T-helper 9 cell (primary cell): ENCODE measurements at places on chromosomes 6 and 20.

DNA sequence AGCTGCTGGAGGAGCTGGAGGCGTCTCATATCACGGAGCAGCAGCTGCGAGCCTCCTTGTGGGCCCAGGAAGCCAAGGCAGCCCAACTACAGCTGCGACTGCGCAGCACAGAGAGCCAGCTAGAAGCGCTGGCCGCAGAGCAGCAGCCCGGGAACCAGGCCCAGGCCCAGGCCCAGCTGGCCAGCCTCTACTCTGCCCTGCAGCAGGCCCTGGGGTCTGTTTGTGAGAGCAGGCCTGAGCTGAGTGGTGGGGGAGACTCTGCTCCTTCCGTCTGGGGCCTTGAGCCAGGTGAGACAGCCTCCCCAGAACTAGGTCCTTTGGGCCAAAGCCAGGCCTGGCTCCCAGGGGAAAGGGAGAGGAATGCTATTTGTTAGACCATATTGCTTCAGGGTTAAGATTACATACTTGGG lies 31.7 kb downstream of the C20orf173 start:
- DNase-seq, result no peak

GRCh38 chr6:89921197-89921596 lies 26.9 kb downstream of the GJA10 start:
- DNase-seq, result no peak

DNA sequence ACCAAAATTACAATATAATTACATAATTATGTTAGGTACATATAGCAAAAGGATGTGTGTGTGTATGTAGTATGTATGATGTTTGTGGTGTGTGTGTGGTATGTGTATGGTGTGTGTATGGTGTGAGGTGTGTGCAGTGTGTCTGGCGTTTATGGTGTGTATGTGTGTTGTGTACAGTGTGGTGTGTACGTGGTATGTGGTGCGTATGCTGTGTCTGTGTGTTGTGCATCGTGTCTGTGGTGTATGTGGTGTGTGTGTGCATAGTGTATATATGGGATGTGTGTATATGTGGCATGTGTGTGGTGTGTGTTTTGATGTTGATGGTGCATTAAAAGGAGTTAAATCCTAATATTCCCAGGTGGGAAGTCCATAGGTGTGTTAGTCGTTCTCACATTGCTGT lies 62.8 kb downstream of the PLG start:
- DNase-seq, result no peak

DNA sequence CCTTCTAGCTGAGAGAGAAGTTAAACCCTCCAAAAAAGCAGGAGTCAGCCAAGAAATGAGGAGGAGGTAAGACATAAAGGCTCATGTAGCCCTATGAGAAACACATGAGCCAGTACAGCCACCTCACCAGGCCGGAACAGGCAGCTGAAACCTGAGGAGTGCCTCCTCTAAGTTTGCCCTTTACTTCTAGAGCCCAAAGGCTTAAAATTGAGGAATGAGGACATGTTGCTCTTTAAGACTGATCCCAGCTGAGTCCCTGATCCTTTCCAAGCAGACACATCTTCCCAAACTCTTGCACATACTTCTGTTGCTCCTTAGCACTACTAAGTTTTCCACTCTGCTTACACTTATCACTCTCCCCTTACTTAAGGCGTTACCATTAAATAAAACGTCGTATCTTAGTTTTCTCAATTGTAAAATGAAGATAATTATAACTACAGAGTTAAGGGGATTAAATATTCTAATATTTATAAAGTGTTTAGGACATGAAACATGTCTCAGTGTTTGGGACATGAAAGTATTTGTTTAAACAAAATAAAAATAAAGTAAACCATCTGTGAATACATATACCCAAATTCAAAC lies 124.0 kb downstream of the OGFRL1 start:
- no peak for DNase-seq

GRCh38 chr6:108982154-108983113 lies 112.2 kb downstream of the SESN1 start:
- DNase-seq, result no peak

DNA sequence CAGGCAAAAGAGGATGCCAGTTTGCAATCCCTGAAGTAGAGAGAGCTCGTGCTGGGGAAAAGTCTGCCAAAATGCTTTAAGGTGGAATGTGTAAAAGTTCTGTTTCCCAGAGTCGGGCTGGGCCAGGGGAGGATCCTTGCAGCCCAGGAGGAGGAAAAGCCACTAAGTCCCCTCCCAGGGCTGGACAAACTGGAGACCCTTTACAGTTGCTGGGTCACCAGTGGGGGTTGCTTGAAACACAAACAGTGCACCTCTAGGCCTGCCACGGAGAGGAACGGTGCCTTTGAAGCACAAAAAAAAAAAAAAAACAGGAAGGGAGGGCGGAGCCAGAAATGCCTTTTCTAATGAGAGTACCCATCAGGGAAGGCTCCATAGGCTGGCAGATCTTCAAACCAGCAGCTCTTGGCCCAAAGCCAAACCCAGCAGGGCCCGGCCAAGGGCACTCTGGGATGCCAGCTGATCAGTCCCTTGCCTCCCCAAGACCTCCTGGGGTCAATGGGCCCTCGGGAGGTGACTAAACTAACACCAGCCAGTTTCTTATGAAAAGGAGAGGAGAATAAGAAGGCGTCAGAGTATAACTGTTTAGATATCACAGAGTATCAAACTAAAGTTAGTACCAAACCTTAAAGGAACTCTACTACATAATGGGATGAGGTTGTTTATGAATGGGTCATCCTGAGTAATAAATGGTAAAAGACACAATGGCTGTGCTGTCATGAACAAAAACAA lies 23.7 kb downstream of the HLA-A start:
- peak; percentile 46 for DNase-seq

GRCh38 chr6:33857093-33857931 lies 53.5 kb upstream of the MLN start:
- no peak for DNase-seq

DNA sequence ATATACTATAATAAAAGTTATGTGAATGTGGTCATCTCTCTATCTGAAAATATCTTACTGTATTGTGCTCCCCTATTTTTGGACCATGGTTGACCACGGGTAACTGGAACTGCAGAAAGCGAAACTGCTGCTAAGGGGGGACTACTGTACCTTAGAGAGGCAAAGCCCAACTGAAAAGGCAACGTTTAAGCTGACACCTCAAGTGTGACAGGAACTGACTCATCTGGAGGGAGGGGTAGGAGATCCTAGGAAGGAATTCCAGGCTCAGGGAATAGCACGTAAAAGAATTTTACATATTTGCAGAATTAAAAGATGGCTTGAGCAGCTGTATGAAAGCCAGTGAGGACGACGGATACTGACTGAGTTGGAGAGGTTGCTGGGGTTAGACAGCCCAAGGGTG lies 34.8 kb downstream of the ELOVL2 start:
- DNase-seq, result no peak

DNA sequence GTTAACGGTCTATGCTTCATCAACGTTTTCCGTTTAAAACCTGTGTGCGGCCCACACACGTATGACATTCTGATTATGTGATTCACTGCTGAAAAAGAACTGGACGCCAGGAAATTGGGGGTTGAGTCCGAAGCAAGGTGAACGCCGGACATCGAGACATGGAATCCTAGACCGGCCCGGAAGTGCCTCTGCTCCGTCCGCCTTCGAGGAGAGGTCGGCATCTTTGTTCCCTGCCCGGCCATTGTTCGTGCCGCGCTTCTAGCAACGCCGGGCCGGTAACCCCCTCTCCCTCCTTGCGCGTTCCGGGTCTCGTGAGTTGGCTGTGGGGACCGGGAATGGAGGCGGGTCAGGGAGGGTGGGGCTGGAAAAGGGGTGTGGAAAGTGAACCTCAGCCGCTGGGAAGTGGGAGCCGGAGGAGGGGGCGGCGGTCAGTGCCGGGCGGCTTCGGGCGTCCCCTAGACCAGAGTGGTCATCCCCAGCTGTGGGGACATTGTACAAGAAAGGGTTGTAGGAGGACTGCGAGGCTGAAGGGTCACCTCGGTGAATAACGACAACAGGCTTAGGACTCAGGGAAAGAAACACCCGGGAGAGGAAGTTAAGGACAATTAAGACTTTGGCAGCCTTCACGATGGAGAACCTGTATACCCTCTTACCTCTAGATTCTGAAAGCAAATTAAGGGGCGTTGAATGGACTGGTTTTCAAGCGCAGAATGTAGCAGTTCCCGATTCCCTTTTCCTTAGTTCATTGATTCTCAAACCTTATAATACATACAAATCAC lies at the start of gene ZSCAN9:
TSS of gene ZSCAN9 (plus strand) at position 220 of the 779 bp plus-strand sequence. CDS start 1,810 bp downstream, outside the sequence.
- DNase-seq, result no peak

GRCh38 chr6:10415617-10416480 lies 975 bp upstream of the TFAP2A start:
- no peak for DNase-seq

DNA sequence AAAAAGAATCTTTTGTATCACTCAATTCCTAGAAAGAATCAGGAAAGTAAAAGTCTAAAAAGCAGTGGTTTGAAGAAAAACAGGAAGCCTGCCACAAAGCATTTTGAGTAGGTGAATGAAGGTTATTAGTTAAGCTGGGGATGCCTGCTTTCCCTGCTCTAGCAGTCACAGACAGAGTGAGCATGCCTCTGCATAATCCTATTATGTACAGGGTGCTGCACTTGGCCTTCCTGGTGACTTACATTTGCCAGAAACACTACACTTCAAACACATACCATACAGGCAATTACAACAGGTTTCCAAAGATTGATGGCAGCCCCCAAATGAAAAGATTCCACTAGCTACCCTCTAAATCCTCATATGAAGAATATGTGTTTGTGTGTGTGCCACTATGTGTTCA lies 130.8 kb downstream of the TPBG start:
- no peak for DNase-seq

DNA sequence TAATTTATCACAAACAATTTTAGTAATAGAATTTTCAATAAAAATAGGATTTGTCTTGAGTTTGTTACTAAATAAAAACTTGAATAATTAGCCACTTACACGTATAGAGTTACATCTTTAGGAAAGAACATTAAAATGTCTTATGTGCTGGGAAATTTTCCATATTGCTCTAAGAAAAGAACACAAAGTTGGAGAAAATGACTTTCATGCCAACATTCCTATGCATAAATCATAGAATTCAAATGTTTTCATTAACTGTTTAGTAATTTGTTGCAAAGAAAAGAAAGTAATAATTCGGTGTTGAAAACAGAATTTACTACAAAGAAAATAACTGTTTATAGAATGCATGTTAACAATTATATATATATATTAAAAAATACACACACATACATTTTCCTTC lies 4.7 kb upstream of the TBC1D32 start:
- no peak for DNase-seq

GRCh38 chr6:87671555-87672029 lies 30.4 kb downstream of the AKIRIN2 start:
- DNase-seq, result no peak

- DNase-seq, result no peak
Measured at GRCh38 chr6:144351379-144352127, 66.4 kb downstream of the UTRN start.

- DNase-seq, result no peak
Measured at GRCh38 chr6:78770765-78771164, 96.6 kb upstream of the IRAK1BP1 start.

DNA sequence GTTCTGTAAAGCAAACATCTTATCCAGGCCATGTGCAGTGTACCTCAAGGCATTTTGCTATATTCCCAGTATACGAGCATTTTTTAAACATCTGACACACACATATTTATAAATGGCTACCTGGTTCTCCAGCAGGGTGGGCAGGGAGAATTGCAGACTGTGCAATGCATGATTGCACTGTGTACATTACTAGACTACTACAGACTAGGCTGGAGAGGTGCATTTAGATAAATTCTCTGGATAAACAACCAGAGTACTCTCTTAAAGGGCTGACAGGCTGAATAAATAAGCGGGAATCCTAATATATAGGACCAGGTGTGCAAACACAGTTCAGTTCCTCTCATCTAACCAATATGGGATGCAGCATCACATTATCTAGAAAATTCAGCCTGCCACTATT lies 428.3 kb upstream of the ARID1B start:
- DNase-seq, result no peak

DNA sequence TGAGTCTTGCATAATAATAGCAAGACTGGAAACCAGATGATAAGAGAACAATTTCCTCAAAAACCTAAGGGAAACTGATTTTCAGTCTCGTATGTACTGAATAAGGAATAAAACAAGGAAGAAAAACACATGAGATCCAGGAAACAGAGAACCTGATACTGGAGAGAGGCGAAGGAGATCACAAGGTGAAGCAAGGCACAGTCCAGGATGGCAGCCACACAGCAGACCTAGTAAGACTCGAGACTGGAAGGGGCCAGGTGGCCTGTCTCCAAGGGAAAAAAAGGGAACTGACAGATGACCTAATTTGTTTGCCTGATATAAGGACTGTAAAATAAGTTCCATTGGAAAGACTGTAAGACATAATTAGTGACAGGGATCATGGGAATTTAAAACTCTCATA lies 71.1 kb downstream of the TASP1 start:
- no peak for DNase-seq

DNA sequence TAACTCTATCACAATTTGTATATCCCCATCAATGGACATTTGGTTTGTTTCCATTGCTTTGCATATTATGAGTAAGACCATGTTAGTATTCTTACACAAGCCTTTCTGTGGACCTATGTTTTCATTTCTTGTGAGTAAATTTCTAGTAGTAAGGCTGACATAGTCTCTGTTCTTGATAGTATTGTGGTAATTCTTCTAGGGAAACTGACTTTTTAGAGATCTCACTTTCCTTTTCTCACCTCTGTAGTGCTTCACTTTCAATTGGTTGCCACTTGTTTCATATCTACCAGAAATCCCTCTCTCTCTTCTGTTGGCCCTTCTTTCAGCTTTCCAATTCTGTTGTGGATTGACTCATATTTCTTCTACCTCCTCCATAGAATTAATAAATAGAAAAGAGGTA lies 8.5 kb downstream of the ISM1 start:
- DNase-seq, result no peak

GRCh38 chr6:10369896-10370295 lies 45.0 kb downstream of the TFAP2A start:
- no peak for DNase-seq

DNA sequence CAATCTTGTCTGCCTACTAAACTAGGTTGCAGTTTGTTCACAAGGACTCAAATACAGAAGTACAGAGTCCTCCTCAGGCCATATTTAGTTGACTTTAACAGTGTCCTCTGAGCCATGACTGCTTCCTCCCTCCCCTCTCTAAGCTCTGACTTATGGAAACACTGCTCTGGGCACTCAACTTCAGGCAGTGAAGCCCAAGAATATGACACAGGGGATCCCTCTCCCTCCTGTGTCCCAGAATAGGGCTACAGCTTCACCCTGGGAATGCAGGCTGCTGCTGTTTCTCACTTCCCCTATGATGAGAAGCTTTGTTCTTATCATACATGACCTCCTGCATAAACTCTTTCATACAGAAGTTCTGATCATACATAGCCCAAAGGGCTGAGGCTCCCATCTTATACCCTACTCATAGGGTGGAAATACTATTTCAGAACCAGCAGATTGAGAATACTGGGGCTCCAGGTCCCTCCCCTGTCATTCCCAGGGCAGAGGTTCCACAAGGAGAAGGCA lies 97.3 kb upstream of the UST start:
- no peak for DNase-seq

GRCh38 chr6:45681860-45682511 lies 304.3 kb upstream of the SUPT3H start:
- DNase-seq, result no peak

DNA sequence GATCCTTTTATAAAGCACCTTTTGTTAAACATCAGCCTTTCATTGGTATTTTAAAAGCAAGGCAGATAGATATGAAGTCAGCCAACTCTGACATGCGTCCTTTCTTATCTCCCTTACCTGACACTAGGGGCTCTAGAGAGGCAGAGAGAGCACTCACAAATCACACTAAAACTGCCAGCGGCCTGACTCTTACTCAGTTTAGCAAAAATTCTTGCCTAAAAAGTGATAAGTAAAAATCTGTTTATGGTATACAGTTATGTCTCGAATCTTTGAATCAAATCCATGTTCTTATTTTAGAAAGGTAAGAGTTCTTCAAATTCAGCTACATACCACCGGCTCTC lies 10.4 kb upstream of the TDRD6 start:
- DNase-seq, result no peak
